NCI-H2081 treated with DMSO at 0.1 percent for 48 hours (cell line): ENCODE measurements at places on chromosomes 11 and 22.

DNA sequence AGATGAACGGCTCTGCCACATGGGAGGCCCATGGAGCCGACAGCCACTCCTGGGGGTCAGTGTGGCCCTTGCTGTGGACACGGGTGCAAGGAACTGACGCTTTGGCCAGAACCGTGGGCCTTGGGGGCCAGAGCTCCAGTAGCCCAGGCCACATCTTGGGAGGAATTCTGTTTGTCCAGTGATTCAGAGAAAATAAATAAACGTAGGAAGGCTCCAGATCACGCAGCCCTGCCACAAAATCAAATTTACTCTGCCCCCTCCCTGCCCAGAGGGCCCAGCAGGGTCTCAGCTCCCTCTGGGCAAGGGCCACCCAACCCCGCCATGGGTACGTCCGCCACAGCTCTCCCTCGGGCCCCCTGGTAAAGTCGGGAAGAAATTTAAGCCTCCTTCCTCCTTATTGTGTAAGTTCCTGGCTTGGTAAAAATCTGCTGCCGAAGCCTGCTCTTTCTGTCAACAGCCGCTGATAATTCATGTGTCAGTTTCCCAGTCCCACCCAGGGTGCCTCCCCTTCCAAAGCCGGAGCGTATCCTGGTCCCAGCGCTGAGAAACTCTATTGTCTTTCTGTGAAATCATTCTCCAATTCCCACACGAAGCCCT, 6.9 kb upstream of the MUC5AC start:
- no peak for DNase-seq

- DNase-seq = no peak
These were observed 49.1 kb downstream of the CERK start for GRCh38 chr22:46688949-46689348.

DNA sequence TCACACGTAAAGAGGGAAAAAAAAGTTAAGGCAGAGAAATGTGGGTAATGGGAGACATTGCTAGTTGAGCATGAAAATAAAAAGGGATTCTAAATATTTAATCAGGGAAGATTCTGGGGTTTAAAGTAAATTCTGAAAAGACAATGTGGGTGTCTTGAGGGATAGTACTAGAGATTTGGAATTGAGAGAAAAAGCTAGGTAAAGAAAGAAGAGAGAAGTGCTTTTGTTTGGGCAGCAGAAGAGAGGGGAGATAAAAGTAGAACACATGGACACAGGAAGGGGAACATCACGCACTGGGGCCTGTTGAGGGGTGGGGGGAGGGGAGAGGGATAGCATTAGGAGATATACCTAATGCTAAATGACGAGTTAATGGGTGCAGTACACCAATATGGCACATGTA, 3.5 kb upstream of the YPEL4 start:
- no peak for DNase-seq

DNA sequence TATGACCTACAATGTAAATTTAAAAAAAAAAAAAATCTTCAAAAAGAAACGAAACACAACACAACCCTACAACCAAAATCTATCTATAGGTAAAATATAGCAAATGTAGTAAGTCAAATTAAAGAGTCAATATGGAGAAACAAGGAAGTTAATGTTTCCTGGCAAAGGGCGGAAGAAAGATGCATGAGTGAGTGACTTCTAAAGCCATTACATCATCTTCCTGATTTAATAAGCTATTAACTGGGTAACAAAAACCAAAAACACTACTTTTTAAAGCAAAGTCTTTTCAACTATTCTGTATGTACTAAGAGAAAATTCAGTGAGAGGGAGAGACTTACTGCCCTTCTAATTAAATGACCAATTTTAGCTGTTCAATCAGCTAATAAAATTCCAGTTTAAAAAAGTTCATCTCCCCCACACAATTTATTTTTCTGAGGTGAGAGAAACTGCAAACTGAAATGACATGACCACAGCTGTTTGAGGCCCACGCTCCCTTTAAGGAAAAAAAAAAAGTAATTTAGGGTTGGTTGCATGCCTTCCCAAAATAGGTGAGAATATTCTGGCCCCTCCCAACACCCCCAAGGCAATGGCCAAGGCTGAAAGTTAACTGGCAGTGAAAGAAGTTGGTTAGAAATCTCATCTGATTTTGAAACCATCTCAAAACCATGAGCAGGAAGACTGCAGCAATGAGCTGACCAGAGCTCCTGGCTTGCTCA, 5.9 kb downstream of the SF1 start:
- DNase-seq = no peak

GRCh38 chr11:120181376-120181975, 29.4 kb upstream of the OAF start:
- no peak for DNase-seq

GRCh38 chr11:44977493-44977984, 26.9 kb upstream of the TP53I11 start:
- no peak for DNase-seq

GRCh38 chr11:105829084-105829483, 193.0 kb downstream of the MSANTD4 start:
- DNase-seq = no peak

DNA sequence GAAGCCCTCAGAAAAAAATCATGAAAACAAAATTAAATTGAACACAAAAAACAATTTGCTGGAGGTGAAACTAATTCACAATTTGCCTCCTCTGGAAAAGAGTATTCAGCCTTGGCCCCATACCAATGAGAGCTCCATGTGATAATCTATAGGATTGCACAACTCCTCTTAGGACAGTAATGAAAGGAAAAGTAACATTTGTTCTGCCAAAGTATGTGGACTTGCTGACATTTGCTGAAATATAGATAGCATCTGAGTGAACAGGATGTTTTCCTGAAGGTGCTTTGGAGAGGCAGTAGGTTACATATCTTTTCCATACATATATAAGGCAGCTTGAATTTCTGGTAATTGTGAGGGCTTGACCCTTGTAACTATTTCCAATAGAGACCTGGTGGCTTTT, 122.8 kb downstream of the OR4C45 start:
- no peak for DNase-seq

DNA sequence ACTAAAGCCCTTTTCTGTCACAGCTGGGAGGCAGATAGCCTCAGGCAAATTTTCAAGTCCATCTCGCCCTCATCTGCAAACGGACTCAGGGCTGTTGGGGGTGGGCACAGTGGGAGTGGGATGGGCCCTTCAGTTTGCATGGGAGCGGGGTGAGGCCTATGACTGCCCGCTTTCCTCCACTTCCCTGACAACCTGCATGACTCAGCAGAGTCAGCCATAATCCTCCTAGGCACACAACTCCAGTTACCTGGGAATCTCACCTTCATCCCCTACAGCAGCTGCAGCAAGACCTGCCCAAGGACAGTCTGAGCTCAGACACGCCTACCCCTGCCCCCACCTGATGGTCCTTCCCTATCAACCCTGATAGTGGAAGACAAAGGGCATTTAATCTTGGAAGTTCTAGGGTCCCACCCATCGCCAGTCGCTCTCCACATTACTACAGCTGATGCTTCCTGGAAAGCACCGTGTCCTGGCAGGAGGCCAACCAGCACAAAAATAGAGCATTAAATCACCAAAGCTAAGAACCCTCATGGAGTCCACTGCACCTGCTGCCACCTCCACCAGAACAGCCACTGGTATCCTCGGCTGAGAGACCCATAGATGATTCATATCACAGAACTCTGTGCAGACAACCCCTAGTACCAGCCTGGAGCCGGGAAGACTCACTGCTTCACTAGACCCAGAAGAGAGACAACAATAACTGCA, 319.3 kb downstream of the DCDC1 start:
- no peak for DNase-seq

DNA sequence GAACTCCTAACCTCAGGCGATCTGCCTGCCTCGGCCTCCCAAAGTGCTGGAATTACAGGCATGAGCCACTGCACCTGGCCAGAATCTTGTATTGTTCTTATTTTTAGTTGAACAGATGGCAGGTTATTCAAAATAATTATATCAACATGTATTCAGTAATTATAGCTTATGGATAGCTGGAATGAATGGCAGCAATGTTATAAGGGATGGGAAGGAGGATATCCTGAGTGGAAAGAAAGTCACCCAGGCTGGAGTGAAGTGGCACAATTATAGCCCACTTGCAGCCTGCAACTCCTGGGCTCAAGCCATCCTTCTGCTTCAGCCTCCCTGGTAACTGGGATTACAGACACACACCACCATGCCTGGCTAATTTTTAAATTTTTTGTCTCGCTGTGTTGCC, 88.1 kb downstream of the MED15 start:
- DNase-seq = no peak

DNA sequence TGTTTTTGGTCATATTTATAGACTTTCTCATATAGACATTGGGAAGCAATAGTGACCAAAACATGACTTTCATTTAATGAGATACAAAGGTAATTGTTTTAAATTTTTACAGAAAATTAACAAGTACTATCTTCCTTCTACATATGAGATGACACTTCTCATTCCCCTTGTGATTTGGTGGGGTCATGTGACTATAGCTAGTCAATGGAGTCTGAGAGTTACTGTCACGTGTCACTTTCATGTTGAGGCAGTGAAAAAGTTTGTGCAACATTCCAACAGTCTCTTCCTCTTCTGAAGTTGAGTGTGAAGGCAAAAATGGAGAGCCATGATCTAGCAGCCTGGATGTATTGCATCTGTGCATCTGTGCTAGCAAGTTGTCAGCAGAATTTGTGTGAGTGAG, 618.3 kb upstream of the LRRC4C start:
- DNase-seq = no peak

GRCh38 chr11:65355013-65355775, 643 bp downstream of the TIGD3 start:
- DNase-seq = no peak

DNA sequence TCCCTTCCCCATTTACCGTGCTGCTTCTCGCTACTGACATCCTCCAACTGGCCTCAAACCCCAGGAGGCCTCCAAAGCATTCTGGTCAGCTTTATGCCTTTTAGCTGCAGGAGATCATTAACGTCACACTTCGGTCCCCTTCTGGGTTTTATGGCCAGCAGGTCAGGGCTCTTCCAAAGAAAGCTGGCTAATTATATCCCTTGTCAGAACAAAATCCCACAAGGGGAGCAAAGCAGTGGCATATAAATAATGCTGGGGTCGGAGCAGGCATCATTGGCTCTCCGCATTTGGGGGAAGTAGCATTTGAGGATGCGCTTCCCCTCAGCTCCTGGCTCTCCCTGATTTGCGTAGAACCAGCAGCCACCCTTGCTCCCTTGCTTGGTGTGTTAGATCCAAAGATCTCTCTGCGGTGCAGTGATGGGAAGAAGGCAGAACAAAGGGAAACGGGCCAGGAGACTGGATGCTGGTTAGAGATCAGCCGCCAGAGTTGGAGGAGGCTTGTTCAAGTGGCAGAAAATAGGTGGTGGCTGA, 117.4 kb downstream of the DBX1 start:
- no peak for DNase-seq

- no peak for DNase-seq
These were observed 11.3 kb upstream of the CCDC86 start for GRCh38 chr11:60830478-60831142.

DNA sequence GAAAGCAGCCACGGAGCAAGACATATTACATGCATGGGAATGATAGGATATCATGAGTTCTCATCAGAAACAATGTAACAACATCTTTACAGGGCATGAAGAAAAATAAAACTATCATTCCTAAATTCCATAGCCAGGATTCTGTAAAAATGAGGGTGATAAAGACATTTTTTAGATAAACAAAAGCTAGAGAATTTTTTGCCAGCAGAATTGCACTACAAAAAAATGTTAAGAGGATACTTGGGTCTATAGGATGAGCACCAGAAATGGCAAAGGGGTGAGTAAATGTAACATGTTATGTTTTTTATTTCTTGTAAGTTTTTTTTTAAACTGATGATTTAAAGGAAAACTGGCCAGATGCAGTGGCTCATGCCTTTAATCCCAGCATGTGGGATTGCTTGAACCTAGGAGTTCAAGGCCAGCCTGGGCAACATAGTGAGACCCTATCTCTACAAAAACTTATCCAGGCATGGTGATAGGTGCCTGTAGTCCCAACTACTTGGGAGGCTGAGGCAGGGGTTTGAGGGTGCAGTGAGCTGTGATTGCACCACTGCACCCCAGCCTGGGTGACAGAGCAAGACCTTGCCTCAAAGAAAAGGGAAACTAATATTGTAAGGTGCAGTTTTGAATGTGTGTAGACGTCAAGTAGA, 33.2 kb downstream of the TBX1 start:
- DNase-seq = no peak

- DNase-seq = no peak
These were observed 45.7 kb downstream of the GNB1L start for GRCh38 chr22:19808873-19809478.

- DNase-seq = no peak
These were observed 10.6 kb upstream of the CARD10 start for GRCh38 chr22:37529652-37530345.

- DNase-seq = no peak
These were observed 13.6 kb downstream of the BCR start for GRCh38 chr22:23193882-23194281.

DNA sequence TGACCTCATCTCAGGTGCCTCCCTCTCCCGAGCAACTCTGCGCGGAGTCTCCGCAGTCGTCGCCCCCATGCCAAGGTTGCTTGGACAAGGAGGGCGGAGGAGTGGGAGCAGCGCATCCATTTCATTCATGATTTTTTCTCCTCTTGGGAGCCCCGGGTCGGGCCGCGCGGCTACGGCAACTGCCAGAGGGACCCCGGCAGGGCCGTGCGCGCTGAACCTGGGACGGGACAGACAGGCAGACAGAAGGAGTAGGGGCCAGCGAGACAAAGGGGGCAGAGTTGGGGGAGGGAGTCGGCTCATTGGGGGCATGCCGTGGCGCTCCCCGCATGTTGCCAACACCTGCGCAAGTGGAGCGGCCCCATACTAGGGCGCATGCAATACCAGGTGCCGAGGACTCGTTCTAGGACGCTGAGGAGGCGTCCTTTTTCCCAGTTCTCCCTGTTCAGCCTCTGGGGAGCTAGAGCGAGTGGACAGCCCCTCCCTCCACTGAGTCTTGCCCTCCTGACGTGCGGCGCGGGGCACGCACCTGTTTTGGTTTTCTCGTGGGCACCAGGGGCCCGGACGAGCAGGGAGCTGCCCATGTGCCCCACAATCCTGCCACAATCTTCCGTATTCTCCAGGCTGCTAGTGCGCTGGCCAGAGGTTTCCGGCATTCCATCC, 501 bp upstream of the PTPN5 start:
- DNase-seq = no peak

DNA sequence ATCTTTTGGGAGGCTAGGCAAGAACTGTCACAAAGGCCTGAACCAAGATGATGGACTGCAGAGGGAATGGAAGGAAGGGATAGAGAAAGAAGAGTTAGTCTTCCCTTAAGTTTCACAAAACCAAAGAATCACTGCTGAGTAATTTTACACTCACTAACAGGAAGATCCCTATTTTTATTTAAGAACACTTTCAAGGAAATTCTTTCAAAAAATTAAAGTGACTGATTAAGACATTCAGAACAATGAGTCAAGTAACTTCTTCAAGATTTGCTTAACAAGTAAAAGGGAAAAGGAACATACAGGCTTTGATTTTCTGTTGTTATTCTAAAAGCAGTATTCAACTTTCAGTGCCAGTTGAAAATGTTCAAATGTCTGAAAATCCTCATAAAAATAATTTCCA, 3.1 kb downstream of the PITPNB start:
- DNase-seq = no peak
